ENCODE measurements at places on chromosomes 2 and 18.
A peak's percentile ranks its signal among the peaks of the same experiment; 100 is the strongest.

DNA sequence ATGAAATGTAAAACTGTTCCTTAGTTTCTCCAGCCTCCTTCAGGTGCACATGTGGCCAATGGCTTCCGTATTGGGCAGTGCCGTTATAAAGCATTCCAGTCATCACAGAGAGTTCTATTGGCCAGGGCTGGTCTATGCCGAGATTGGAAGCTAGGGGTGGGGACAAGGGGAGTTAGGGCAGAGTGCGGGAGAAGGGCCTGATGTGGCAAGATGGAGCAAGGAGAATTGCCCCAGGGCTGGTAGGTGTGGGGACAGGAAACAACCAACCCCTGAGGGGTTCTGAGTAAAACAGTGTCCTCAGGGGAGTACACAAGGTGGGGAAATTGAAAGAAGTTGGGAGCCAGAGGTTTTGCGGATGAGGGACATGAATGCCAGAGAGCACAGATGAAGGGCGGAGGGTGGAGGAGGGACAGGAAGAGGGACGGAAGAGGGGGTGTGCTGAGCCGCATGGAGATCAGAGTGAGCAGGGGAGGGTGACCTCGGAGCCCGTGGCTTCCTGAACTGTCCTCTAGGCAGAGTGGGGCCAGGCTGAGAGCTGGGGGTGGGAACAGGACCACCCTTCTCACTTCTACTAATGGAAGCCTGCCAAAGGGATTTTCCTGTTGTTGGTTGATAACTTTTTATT, 9.1 kb upstream of the ATP6V1C2 start:
- DNase-seq = no peak

GRCh38 chr2:48412443-48413250, 117.3 kb upstream of the STON1 start:
- no peak for DNase-seq

GRCh38 chr2:156589381-156590079, 153.4 kb downstream of the GPD2 start:
- peak; percentile 43 for DNase-seq

DNA sequence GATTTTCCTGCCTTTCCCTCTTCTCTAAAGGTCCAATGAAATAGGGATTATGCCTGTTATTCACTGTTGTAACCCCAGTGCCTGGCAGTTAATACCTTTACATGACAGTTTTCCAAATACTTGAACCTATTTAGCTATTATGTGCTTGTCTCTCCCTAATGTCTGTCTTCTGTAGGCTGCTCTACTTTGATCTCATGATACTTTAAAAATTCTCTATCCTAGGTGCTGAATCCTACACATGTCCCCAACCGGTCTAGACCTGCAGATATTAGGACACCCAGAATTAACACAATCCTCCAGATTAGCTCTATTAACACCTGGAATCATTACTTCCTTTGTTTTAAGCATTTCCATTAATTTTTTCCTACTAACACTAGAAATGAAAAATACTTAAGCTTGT, 7.3 kb downstream of the CEBPZ start:
- no peak for DNase-seq
